ENCODE measurements at places on chromosomes 7 and 10. TPM values are rescaled to one million over a fixed set of nuclear protein-coding genes. Genes with fewer than 3 reads are reported as not detected.

FRMD4A gene
- 3.8 TPM for total RNA-seq

ZNF212 gene
- total RNA-seq, result 11.6 TPM

TAS2R41 gene
- not detected for total RNA-seq

TCAF2 gene
- total RNA-seq, result 0.78 TPM

GJD4 gene
- not detected for total RNA-seq

METTL27 gene
- 71.8 TPM for total RNA-seq

PDE1C gene
- total RNA-seq, result 10.2 TPM

IKZF1 gene
- total RNA-seq, result not detected

VSTM4 gene
- 1.7 TPM for total RNA-seq

ANLN gene
- 109 TPM for total RNA-seq

AKR1C8 gene
- not detected for total RNA-seq

CPXM2 gene
- not detected for total RNA-seq

DNA sequence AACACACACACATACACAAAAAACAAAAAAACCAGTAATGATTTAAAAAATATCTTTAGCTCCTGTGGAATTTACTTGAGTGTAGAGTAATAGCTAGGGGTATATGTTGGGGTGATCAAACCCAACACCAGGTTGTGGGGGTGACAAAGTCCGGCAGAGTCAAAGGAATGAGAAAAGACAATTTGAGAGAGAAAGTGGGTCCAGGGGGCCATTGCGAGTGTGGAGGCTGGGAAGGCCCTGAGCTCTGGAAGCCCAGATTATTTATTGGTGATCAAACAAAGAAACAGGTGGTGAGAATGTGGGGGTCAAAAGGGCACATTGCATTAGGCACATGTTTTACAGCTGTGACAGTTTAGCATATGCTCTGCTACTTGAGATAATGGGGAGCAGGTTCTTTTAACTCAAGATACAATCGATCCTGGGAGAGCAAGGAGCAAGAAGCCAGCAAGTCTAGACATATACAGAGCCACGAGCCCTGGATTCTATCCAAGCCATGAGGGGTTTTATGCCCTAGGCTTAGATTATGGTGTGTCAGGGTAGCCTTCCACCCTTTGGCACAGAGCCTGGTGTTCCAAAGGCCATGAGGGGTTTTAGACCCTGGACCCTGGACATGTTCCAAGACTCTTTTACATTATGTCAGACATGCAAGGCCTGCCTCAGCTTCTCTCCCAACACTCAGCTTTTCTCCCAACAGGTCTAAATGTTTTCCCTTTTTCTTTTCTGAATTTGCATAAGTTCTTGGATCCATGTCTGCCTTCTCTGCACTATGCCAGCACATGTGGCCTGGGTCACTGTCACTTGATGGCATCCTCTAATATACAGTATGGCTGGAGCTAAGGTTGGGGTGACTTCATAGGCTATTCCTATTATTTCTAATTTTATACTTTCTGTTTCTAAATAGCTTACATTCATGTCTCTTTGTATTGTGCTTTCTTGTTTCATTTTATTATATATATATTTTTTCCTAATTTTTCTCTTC, 48.6 kb upstream of the MKI67 start:
- no peak for DNase-seq

GRCh38 chr7:121138262-121138933, 149.9 kb downstream of the CPED1 start:
- no peak for DNase-seq

DNA sequence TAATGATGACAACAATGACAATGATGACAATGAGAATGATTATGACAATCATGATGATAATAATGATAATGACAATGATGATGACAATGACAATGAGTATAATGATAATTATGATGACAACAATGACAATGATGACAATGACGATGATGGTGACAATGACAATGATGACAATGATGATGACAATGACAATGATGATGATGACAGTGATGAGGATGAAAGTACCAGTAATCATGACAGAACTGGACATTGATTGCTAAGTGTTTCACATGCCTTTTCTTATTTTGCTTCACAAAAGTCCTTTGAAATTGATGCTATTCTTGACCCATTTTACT, 1106.0 kb upstream of the AUTS2 start:
- DNase-seq, result no peak

- DNase-seq, result no peak
Observed at GRCh38 chr10:62847433-62847832, 31.3 kb upstream of the EGR2 start.

- DNase-seq, result peak; percentile 32
Observed at GRCh38 chr7:152760854-152761748, 1.5 kb downstream of the ACTR3B start.

GRCh38 chr10:91077549-91078071, 142.9 kb upstream of the PCGF5 start:
- DNase-seq, result no peak

DNA sequence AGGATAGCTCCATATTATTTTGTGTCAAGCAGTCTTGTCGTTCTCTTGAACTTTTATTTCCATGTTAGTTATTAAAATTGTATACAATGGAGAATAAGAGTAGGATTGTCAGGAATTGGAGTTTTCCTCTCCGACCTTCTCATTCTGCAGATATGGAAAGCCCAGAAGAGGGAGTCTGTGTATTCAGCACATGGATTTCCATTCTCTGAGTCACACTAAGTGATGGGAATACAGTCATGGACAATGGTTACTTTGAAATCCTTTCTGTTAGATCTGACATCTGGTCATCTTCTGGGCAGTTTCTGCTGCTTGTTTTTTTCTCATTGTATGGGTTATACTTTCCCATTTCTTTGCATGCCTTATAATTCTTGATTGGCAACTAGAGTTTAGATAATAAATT, 5.0 kb upstream of the TASOR2 start:
- DNase-seq, result no peak

- no peak for DNase-seq
Observed at GRCh38 chr7:33707427-33707826, 197.9 kb upstream of the BMPER start.

- DNase-seq, result no peak
Observed at GRCh38 chr10:36188080-36188453, 546.0 kb upstream of the FZD8 start.

- no peak for DNase-seq
Observed at GRCh38 chr7:37045681-37046179, 321.4 kb upstream of the AOAH start.

DNA sequence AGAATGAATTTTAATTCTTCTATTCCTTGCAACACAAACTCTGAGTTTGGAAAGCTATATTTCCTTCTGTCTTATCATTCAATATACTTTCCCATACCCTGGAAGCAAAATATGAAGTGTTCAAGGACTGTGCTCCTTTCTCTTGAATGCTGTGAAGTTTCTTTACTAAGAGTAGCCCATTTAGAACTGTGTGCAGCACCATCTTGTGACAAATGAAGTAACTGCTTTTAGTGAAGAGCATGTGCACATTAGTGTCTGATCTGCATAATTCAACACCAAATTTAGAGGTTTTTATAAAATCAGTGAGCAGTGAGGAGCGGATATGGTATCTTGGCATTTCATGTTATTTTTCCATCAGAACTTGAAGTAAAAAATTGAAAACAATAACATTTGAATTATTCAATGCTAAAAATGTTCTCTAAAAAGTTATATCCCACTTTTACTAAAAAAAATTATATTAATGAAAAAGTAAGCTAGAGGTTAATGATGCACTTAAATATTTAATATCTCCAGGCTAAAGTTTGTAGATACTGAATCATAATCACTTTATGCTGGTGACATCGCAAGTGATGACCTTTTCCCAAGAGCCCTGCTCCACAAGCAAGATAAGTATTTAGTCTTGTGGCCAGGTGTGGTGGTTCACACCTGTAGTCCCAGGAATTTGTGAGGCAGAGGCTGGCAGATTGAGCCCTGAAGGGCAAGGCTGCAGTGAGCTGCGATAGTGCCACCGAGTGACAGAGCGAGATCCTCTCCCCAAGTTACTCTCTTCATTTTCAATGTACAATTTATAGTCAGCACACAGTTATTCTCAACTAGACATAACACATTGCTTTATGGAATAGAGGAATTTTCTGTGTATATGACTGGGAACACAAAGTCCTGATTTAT, 108.8 kb upstream of the PCLO start:
- peak; percentile 22 for DNase-seq

- no peak for DNase-seq
Observed at GRCh38 chr7:129556607-129557133, 54.3 kb downstream of the SMKR1 start.

GRCh38 chr7:82578430-82578829, 134.9 kb upstream of the CACNA2D1 start:
- DNase-seq, result no peak

- peak; percentile 27 for DNase-seq
Observed at GRCh38 chr7:48140001-48140681, 31.1 kb upstream of the ABCA13 start.

DNA sequence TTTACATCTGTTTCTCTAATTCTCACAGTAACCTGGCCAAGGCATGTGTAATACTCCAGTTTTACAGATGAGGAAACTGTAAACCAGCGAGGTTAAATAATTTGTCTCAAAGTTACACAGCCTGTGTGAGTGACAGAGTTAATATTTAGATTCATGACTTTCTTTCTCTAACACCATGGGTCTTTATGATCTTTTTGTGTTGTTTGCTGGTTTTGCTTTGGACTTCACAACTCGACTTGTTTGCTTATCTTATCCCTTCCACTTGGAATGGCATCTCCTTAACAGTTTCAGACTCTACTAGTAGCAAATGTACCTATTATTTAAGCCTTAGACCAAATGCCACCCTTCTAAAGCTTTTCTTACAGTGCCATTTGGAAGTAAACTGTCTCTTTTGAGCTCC, 34.4 kb downstream of the MXI1 start:
- DNase-seq, result no peak

GRCh38 chr7:107957436-107957835, 45.5 kb downstream of the LAMB1 start:
- DNase-seq, result no peak

- no peak for DNase-seq
Observed at GRCh38 chr7:139687211-139687954, 90.4 kb downstream of the HIPK2 start.

GRCh38 chr10:52308251-52309031, 5.6 kb upstream of the DKK1 start:
- DNase-seq, result peak; percentile 37

DNA sequence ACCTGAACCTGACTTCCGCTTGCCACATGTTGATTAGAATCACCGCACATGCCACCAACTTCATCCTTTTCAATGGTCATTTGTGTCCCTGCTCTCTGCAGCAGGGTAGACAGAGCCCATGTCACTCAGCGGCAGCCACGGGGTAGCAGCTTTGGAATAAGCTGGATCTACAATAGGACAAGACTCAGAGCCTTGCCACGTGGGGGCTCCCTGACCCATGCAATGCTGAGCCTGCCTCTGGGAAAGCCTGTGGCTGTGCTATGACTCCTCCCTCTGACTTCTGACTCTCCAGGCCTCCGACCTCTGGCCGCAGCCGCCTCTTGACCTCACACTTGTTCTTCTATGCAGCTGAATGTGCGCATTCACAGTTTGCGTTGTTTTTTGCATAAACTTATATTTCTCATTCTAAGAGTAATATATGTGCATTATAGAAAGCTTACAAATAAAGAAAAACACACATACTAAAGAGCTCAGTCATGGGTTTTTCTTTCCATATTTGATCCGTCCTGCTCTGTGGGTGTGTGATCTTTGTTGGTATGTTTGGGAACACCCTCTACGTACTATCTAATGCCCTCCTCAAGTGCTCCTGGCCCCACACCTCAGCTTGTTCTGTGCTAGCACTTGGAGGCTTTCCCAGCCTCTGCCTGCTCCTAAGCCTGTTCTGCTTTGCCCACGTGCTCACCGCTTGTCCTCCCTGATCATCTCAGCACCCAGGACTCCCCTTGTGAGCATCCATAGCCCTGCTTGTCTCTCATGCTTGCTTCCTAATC, 198.0 kb upstream of the MKI67 start:
- no peak for DNase-seq

DNA sequence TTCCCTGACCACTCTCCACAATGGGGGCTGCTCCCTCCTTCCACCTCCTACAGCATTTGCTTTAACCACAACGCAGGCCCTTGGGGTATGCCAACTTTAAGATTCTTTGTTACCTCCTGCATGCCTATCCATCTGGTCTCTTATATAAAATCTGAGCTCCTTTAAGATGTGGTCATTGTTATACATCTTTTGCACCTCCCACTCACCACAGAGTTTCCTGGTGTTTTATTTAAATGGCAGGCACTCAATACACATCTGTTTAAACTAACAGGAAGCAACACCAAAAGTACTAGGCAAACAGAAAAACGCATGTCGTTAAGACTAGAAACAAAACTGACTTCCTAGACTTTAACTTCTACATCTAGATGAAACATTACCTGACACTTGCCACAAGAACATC, 36.3 kb downstream of the SLC25A13 start:
- DNase-seq, result no peak

GRCh38 chr10:16662923-16663322, 141.2 kb upstream of the C1QL3 start:
- no peak for DNase-seq

DNA sequence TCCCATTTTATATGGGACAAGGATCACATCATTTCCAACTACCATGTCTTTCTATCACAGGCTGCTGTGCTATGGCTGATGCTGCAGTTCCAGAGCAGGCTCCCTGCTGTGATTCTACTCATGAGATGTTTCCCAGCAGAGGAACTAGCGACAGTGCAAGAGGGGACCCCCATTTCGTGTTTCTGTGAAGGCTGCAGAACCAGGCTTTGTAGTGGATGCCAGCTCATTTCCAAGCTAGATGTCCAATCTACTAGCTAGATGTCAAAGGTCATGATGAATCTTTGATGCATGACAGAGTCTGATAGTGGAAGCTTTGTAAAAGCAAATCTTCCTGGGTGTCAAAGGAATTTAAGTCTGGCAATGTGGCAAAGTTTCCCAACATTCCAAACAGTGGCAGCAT, 21.2 kb upstream of the MYO3A start:
- peak; percentile 42 for DNase-seq

DNA sequence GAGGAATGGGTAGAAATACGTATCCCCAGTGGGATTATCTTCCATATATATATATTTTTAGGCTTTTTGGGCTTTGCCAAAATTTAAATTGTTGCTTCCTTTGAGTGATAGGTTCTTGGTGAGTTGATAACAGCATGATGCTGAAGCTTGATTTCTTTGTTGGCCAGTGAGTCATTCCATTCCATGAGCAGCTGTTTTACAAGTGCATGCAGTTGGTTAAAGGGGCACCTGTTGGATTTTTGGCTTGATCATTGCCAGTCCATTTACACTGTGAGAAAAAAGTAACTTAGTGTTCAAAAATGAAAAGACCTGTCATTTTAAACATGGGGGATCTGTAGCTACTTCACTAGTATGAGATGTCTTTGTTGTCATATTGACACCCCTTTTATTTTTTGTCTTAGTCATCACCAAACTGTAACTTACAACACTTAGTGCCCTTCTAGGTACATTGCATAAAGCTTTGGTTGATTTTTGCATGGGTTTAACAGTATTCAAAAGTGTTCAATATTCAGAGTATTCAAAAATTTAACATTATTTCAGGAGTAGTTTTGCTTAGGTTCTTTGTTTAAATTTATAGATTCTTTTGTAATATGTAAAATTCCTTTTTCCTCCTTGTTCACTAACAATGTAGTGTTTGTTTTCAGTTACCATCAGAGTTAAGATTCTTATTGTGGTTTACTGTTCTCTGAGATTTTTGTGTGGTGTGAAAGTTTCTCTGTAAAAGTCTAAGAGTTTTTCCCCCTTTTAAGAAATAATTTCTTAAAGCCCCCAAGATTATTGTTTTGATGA, 8.8 kb downstream of the AKAP9 start:
- no peak for DNase-seq

- DNase-seq, result no peak
Observed at GRCh38 chr10:61188101-61188500, 244.1 kb upstream of the RHOBTB1 start.

Measured in Caki2 (cell line).